ENCODE measurements at places on chromosomes 13 and 19.

DNA sequence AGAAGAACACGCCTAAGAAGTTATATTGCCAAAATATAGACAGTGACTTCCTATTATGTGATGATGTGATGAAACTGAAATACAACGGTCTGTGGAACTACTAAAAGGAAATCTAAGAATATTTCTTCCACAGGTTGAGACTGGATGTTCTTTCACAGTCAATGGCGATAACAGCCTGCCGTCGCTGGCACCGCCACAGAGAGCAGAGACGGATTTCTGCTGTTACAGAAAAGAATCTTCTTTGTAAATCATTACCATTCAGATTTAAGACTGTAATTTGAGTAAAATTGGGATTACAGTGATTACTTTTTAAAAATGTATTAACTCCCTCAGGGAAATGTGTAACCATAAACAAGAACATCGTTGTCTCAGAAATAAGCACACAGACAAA lies 100.8 kb downstream of the TUBGCP3 start:
- no peak for DNase-seq

- no peak for DNase-seq
Measured at GRCh38 chr19:41932720-41933332, 4.6 kb upstream of the ERFL start.

GRCh38 chr13:46844431-46844830 lies 47.5 kb upstream of the ESD start:
- DNase-seq = peak; percentile 34

DNA sequence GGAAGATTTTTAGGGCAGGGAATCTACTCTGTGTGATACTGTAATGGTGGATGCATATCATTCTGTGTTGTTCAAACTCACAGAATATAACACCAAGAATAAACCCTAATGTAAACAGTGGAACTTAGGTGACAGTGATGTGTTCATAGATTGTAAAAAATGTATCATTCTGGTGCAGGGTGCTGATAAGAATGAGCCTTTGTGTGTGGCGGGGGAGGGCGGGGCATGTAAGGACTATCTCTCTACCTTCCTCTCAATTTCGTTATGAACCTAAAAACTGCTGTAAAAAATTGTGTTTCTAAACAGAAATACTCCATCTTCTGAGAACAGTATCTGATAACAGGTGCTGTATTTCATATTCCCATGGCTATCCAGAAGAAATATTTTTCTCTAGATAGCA lies 35.6 kb downstream of the TNFRSF19 start:
- DNase-seq = no peak

GRCh38 chr19:48192750-48193149 lies 22.3 kb downstream of the ZSWIM9 start:
- DNase-seq = no peak

DNA sequence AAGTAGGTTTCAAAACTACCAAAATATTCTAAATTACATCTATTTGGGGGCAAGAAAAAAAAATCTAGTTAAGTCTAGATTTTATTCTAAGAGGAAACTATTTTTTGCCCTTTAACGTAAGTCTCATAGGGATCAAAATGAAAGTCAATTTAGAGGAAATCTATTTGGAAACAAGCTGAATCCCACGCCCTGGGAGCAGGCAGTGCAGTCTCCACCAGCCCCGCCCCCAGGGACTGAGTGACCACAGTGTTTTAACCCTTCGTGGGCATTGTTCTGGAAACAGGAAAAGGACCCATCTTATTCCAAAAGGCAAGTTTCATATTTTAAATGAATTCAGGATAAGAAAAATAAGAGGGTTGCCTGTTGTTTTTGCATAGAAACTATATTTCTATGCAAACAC lies 209.7 kb downstream of the SPRY2 start:
- peak; percentile 12 for DNase-seq

DNA sequence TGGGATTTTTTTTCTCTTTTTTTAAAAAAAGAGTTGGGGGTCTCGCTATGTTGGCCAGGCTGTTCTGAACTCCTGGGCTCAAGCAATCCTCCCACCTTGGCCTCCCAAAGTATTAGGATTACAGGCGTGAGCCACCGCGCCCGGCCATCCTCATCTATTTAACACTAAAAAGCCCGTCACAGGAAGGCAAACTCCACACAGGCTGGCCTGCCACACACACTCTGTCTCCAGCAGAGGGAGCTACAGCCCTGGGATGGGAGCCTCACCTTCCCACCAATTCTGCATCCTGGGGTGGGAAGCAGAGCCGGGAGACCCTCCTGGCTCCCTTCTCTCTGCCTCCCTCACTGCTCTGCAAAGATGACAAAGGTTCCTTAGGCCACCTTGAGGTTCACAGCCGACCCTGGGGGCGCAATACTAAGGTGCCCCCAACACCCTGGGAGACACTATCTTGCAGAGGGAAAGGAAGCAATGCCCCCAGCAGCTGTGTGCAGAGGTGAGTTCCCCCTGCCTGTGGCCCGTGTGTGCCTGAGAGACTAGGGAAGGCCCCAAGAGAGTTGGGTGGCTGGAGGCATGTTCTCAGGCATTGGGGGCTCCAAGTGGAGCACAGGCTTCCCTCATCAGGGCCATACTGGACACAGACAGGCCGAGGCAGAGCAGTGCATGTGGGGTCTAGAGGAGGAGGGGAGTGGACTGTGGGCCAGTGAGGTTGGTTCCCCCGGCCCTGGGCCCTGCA lies 27.4 kb upstream of the TIMM44 start:
- DNase-seq = no peak

DNA sequence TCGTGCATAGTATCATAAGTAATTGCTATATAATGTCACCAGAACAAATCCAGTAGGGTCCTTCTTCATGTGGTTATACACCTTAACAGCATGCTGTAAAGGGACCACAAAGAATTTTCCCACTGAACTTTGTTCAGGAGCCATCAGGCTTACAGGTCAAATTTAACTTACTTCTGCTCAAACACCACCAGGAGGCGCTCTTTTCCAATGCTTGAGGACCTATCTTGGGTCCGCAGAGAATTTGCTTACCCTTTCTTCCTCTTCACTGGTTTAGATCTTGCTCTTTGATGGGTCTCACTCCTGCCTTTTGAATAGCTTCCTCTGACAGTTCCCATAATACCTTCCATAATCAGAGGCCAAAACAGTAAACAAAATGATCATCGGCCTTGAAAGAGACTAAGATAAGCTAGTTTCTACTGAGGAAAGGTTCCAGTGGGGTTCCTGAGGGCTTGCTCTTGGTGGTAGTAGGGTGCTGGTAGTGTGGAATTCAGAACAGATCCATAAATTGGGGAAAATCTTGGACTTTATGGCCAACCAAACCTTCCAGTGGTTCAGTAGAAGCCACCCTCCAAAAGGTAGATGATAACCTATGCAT lies 37.4 kb downstream of the SCGB2B2 start:
- DNase-seq = peak; percentile 35

- DNase-seq = no peak
Measured at GRCh38 chr13:21735701-21736401, 65.0 kb downstream of the FGF9 start.

- DNase-seq = peak; percentile 98
Measured at GRCh38 chr19:9075064-9075949, 11.6 kb upstream of the OR1M1 start.

GRCh38 chr13:81714513-81714912 lies 1373.6 kb upstream of the SPRY2 start:
- no peak for DNase-seq

- no peak for DNase-seq
Measured at GRCh38 chr13:43776501-43777079, 10.2 kb downstream of the ENOX1 start.

DNA sequence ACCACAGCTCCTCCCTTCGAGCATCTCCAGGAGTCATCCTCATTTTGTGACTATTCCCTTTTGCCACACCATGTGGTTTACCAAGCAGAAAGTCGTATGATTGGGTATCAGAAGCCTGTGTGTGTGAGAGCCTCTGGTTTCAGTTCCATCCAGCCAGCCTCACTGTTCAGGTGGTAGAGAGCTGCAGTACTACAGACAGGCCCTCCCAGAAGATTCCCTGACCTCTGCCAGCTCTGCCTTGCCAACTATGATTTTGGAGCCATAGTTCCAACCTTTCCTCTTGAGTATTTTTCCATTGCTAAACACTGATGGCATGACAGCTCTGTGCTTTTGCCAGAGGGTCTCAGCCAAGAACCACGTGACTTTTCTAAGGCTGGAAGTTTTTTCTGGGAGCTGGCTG lies 82.5 kb downstream of the DHRS12 start:
- no peak for DNase-seq

GRCh38 chr13:105312906-105313305 lies 1222.6 kb downstream of the EFNB2 start:
- no peak for DNase-seq

DNA sequence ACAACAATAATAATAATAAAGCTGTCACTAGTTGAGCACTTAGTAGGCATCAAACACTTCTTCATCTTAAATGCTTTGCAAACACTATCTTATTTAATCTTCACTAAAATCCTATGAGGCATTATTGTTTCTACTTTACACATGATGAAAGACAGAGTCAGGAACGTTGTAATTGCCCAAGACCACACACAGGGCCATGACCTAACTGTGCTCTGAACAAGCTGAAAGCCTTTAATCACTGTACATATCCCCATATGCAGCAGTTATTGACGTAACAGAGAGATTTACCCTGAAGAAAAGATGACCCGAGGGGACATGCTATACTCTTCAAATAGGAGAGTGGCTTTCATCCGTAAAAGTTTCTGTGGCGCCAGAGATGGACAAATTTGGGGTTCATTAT lies 53.0 kb downstream of the SACS start:
- no peak for DNase-seq

DNA sequence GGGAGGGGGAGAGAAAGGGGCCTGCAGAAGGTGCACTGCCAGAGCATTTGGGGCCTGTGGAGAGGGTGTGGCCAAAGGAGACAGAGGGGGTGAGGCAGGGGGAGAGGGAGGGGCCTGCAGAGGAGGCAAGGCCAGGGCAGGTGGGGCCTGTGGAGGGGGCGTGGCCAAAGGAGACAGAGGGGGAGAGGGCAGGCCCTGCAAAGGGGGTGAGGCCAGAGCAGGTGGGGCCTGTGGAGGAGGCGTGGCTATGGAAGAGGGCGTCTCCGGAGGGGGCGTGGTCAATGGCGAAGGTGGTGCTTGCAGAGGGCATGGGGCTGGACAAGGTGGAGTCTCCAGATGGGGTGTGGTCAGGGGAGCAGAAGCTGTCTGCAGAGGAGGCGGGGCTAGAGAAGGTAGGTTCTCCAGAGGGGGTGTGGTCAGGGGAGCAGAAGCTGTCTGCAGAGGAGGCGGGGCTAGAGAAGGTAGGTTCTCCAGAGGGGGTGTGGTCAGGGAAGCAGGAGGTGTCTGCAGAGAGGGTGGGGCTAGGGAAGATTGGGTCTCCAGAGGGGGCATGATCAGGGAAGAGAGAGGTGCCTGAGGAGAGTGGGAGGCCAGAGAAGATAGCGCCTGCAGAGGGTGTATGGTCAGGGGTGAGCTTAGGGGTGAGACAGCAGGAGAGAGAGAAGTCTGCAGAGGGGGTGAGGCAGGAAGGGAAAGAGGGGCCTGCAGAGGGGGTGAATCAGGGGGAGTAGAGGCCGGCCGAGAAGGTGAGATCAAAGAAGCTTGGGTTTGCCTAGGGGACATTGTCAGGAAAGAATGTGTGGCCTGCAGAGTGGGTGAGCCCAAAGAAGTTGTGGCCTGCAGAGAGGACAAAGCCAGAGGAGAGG lies 3.4 kb downstream of the PRR36 start:
- peak; percentile 59 for DNase-seq

GRCh38 chr19:35268536-35269437 lies at the start of gene USF2:
USF2 (plus strand) TSS chr19:35268962; CDS start chr19:35269102, 140 bp downstream.
- DNase-seq = peak; percentile 50

DNA sequence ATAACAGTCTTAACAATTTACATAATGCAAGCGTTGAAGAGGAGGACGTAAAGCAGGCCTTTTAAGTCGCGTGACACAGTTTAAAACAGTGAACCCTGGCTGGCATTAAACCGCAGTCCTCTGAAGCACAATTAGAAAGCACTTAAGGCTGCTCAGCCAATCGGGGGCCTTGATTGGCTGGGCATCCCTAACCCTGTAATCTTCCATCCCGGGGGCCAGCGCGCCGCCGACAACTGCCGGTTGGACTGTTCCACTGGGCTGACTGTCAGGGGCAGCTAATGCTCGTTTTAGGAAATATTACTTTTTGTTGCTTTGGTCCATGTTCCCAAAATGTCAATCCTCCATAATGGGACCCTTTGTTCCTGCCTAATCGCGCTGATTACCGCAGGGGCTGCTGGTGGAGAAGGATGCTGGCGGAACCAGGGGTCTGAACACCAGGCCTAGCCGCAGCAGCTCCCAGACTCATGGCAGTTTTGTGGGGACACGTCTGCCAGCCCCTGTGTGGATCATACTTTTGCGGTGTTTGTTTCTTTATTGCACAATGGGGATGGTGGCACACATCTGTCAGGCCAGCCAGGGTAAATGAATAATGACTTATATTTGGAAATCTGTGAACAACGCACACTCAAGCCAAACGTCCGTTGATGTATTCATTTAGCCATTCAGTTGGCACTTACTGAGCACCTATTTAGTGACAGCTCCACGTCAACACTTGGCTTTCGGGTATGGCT lies 127.1 kb upstream of the SPACA7 start:
- DNase-seq = no peak

- DNase-seq = no peak
Measured at GRCh38 chr13:87810391-87810801, 139.2 kb downstream of the SLITRK5 start.

- DNase-seq = no peak
Measured at GRCh38 chr13:34167347-34167746, 349.4 kb downstream of the RFC3 start.

- DNase-seq = peak; percentile 24
Measured at GRCh38 chr13:54210397-54211049, 1181.9 kb downstream of the OLFM4 start.

DNA sequence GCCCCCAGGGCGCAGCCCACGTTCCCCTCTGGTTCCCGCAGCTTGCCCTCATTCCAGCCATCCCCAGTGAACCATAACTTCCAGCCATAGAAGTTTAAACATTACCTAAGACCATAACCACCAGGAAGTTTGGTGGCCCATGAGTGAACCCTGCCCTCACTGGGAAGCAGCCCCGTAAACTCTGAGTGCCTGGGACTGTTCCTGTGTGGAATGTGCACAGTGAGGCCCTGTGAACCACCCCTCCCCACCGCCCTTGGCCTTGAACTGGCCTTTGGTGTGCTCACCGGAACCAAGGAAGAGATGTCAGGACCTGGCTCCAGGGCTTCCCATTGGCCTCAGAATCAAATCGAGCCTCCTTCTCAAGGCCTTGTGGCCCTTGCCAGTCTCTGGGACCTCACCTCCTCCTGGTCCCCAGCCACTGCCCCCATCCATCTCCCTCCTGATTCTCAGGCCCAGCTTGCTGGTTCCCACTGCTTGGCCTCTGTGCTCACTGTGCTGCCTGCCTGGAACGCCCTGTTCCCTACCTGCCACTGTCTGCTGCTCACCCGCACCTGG lies 46.5 kb downstream of the DNM2 start:
- DNase-seq = no peak

DNA sequence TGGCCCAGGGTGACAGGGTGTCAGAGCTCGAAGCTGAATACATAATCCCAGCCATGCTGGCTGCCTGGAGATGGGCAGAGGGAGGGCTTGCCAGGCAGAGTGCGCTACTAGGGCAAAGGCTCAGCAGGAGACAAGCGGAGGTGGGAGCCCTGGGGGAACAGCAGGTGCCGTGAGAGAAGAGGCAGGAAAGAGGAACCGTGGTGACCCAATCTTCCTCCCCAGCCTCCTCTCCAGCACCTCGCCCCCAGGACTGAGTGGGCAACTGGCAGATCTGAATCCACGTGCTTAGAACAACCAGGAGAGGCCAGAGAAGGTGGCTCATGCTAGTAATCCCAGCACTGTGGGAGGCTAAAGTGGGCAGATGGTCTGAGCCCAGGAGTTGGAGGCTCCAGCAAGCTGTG lies 11.0 kb upstream of the CCL25 start:
- no peak for DNase-seq

Data from mammary epithelial cell (primary cell).